Endothelial cell (in vitro differentiated cells): ENCODE measurements at places on chromosomes 13 and 19. TPM values are rescaled to one million over a fixed set of nuclear protein-coding genes. Genes with fewer than 3 reads are reported as not detected.

DNA sequence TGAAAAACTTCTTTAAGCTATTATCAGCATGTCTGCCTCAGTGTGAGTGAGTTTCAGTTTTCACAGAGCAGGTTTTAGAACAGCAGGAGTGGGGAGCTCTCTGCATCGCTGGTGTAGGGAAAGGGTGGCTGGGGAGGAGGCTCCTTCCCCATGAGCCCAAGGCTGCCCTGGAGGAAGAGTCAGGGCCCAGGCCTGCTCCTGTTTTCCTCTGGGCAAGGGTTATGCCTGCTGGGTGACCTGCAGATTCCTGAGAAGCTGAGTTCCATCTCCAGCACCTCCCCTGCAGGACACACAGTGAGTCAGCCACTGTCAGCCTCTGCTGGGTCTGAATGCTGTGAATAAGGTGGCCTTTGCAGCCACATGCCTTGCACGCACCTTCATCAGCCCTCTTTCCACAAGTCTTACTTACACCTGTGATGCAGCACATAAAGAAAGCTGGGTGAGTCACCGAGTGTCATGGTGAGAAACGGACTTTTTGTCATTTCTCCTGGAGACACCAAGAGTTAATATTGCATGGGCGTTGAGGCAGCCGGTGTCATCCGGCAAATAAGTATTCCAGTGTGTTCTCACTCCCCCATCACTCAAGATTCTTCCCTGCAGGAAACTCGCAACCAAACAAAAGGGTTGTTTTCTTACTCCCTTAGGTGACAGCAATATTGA, 186.4 kb upstream of the KL start:
- H3K36me3 ChIP-seq: no peaks in the 10 kb centered on the region
- no peak overlapping the region for H3K4me3 ChIP-seq
- no peak overlapping the region for H3K27ac ChIP-seq

DNA sequence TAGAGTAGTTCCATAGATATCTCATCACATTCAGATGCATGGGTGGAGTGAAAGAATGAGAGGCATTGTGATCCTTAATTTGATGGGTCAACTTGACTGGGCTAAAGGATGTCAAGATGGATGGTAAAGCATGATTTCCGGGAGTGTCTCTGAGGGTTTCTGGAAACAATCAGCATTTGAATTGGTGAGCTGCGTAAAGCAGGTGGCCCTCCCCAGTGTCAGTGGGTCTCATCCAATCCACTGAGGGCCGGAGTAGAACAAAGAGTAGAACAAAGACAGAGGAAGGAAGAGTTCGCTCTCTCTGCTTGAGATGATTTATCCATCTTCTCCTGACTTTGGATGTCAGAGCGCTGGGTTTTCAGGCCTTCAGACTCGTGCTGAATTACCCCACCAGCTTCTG, 43.1 kb downstream of the SERP2 start:
- H3K36me3 ChIP-seq: no peaks in the 10 kb centered on the region
- H3K27ac ChIP-seq: no peak overlapping the region
- H3K4me3 ChIP-seq: no peak overlapping the region
- DNase-seq: no peak

- no peak overlapping the region for H3K27ac ChIP-seq
- H3K4me3 ChIP-seq: peak overlapping the region; percentile 86
- H3K36me3 ChIP-seq: peaks cover 4% of the 10 kb centered on the region
Observed at GRCh38 chr19:1104311-1105007, 665 bp downstream of the GPX4 start.

DNA sequence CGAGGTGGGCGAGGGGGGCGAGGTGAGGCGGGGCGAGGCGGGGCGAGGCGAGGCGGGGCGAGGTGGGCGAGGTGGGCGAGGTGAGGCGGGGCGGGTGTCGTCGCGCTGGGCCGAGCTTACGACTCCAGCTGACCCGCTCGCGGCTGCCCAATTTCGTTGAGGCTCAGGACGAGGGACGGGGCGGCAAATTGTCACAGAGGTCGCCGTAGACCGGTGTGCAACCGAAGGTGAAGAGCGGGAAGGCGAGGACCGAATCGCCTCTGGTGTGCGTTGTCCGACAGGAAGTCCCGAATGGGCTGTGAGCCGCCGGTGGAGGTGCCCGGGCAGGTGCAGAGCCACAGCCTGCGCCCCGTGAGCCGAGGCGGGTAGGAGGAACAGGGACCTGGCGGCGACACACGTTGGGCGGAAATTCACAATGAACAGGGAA, at the start of gene LACC1:
LACC1 (plus strand) TSS at position 150 of the 427 bp plus-strand sequence. CDS start 1,082 bp downstream, outside the sequence.
- peaks cover 6% of the 10 kb centered on the region for H3K27me3 ChIP-seq
- peak; percentile 19 for DNase-seq
- H3K4me3 ChIP-seq: peak within 1 kb of the TSS; percentile 90

DNA sequence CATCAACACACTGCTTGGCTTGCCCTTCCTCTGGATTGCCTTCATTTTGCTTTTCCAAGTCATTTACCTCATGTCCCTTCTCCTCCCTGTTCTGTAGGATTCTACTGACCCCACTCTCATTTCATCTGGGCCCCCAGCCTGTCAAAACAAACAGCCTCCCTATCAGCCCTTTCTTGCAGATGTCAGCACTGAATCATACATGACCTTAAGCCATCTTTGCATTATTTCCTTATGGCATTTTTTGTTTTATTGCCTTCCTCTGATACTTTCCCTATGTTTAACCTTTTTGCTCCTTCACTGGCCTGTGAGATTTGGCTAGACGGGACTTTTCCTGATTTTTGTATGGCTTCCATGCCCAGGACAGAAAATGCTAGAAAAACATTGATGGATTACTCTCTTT, 8.7 kb downstream of the LRCH1 start:
- no peaks in the 10 kb centered on the region for H3K36me3 ChIP-seq
- no peak overlapping the region for H3K27ac ChIP-seq
- H3K4me3 ChIP-seq: no peak overlapping the region

GRCh38 chr13:31670831-31671617, 68.3 kb upstream of the RXFP2 start:
- H3K4me3 ChIP-seq: no peak overlapping the region
- no peaks in the 10 kb centered on the region for H3K4me1 ChIP-seq
- H3K27me3 ChIP-seq: no peaks in the 10 kb centered on the region
- H3K36me3 ChIP-seq: no peaks in the 10 kb centered on the region
- no peak overlapping the region for H3K27ac ChIP-seq
- DNase-seq: no peak

GRIK5 gene
- total RNA-seq: 18.4 TPM

- no peaks in the 10 kb centered on the region for H3K4me1 ChIP-seq
- no peak for DNase-seq
- peaks cover 9% of the 10 kb centered on the region for H3K27me3 ChIP-seq
- no peaks in the 10 kb centered on the region for H3K36me3 ChIP-seq
- H3K4me3 ChIP-seq: no peak overlapping the region
- no peak overlapping the region for H3K27ac ChIP-seq
Observed at GRCh38 chr19:30158067-30158892, 213.9 kb upstream of the ZNF536 start.

DZIP1 gene
- 39.7 TPM for total RNA-seq

DNA sequence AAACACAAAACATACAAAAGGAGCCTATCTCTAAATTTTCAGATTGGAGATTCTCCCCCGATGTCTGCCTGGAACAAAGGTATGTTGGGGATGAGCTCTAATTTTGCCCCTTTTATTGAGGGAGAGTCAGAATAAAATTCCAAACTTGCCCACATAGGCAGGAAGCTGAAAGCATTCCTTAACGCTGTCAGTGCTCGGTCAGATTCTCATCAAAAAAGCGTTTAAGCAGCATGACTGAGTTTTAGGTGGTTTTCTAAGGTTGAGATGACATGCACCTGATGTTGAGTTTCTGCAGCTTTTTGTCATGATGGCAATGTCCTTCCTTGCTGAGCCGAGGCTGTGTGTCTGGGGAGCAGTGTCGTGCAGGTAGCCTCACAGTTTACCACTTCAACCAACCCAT, 48.4 kb upstream of the MEDAG start:
- DNase-seq: no peak
- peaks cover 14% of the 10 kb centered on the region for H3K4me1 ChIP-seq
- H3K27ac ChIP-seq: no peak overlapping the region
- H3K27me3 ChIP-seq: peaks cover 6% of the 10 kb centered on the region
- no peaks in the 10 kb centered on the region for H3K36me3 ChIP-seq
- H3K4me3 ChIP-seq: no peak overlapping the region

DNA sequence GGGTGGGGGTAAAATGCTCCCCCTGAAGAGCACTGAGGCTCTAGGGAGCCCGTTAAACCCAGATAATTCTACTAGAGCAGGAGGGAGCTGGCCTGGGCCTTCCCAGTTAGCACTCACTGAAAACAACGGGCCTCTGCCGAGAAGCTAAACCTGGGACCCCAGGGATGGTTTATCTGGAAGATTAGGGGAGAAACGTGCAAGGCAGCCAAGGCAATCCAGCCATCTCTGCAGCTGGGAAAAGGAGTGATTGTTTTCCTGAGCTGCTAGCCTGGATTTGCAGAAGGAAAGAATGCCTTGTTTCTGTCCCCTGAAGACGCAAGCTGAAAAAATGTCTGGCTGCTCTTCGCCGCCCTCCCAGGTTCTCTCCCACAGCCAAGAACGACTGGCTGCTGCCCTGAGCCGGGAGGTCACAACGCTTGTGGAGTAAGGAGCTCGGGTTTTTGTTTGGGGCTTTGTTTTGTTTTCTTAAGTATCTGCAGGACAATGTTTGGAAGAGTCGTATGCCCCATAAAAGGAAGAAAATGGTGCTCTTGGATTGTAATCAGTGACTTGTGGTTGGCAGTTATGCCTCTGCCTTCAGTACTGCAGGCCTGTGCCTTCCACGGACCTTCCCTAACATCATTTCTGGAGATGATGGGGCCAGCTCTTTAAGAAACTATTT, 31.5 kb downstream of the COL4A2 start:
- H3K4me1 ChIP-seq: peaks cover 95% of the 10 kb centered on the region
- DNase-seq: no peak
- peak overlapping the region; percentile 97 for H3K27ac ChIP-seq
- H3K36me3 ChIP-seq: peaks cover 47% of the 10 kb centered on the region
- H3K27me3 ChIP-seq: peaks cover 18% of the 10 kb centered on the region

SMAD9 gene
- 0.26 TPM for total RNA-seq

- H3K27me3 ChIP-seq: peaks cover 5% of the 10 kb centered on the region
- no peaks in the 10 kb centered on the region for H3K36me3 ChIP-seq
- no peak overlapping the region for H3K27ac ChIP-seq
- H3K4me3 ChIP-seq: no peak overlapping the region
- peaks cover 7% of the 10 kb centered on the region for H3K4me1 ChIP-seq
Observed at GRCh38 chr19:3423183-3423829, 56.9 kb downstream of the NFIC start.

SYNE4 gene
- total RNA-seq: 4.5 TPM

CEACAM3 gene
- total RNA-seq: not detected

PSG5 gene
- total RNA-seq: not detected

- peaks cover 35% of the 10 kb centered on the region for H3K36me3 ChIP-seq
- no peak for DNase-seq
Observed at GRCh38 chr19:7969555-7969939, 26.1 kb upstream of the TIMM44 start.

GRCh38 chr13:48775804-48776203, 122.1 kb downstream of the CYSLTR2 start:
- H3K27ac ChIP-seq: no peak overlapping the region
- no peaks in the 10 kb centered on the region for H3K27me3 ChIP-seq
- no peaks in the 10 kb centered on the region for H3K4me1 ChIP-seq

CGB5 gene
- total RNA-seq: not detected

- H3K27me3 ChIP-seq: peaks cover 5% of the 10 kb centered on the region
- H3K4me1 ChIP-seq: no peaks in the 10 kb centered on the region
- H3K36me3 ChIP-seq: peaks cover 5% of the 10 kb centered on the region
- no peak overlapping the region for H3K4me3 ChIP-seq
- no peak overlapping the region for H3K27ac ChIP-seq
- DNase-seq: no peak
Observed at GRCh38 chr13:113448545-113448884, 4.8 kb downstream of the ADPRHL1 start.

DNA sequence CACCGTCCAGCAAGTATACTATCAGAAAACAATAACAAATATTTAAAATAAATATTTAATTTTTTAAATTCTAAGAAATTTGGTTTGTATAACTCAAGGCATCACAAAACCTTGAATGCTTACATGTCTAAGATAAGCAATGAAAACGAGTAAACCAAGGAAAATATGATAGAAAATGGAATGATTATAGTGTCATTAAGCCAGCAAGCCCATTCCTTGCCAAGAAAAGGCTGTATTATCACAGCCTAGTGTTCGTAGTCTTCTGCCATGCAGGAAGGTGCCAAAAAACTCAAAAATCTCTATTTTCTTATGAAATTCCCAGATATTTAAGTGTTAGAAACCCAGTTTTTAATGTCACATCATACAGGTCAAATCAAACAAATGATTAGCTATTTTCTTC, 136.4 kb downstream of the STOML3 start:
- H3K4me3 ChIP-seq: no peak overlapping the region
- H3K36me3 ChIP-seq: no peaks in the 10 kb centered on the region

ZIK1 gene
- total RNA-seq: 19.9 TPM

SMIM17 gene
- total RNA-seq: 0.54 TPM

- H3K27me3 ChIP-seq: peaks cover 4% of the 10 kb centered on the region
- no peak overlapping the region for H3K4me3 ChIP-seq
- peaks cover 7% of the 10 kb centered on the region for H3K4me1 ChIP-seq
- no peak for DNase-seq
Observed at GRCh38 chr19:2588081-2588777, 112.3 kb downstream of the GADD45B start.

IGFL2 gene
- total RNA-seq: not detected

DNA sequence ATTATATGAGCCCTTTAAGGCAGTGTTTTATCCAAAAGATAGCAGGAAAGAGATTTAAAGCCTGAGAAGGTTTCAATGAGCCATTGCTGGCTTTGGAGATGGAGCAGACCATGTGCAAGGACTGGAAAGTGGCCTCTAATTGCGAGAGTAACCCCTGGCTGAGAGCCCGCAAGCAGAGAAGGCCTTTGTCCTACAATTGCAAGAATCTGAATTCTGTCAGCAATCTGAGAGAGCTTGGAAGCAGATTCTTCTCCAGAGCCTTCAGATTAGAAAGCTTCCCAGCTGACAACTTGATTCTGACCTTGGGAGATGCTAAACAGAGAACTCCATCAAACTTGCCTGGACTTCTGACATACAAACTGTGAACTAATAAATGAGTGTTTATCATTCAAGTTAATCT, 528.7 kb upstream of the KLF12 start:
- no peak for DNase-seq
- no peaks in the 10 kb centered on the region for H3K4me1 ChIP-seq
- H3K27me3 ChIP-seq: peaks cover 4% of the 10 kb centered on the region
- no peak overlapping the region for H3K4me3 ChIP-seq
- no peak overlapping the region for H3K27ac ChIP-seq

DNA sequence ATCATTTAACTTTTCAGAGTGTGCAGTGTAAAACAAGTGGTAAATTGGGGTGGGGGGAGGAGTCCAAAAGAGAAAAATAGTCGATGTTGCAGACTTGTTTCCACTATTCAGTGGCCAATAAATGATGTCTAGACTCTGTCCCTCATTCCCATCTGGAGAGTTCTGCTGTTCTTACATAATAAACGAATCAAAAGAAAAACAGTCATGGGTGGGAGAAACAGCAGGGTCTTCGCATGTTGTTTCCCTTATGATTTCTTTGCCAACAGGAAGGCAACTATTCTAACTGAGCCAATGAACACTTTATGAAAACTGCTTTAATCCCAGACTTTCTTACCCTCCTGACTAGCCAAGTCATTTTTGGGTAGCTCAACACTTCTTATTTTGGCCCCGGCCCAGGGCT, 615.5 kb downstream of the FGF9 start:
- no peaks in the 10 kb centered on the region for H3K27me3 ChIP-seq
- DNase-seq: no peak
- no peak overlapping the region for H3K27ac ChIP-seq

COX7A1 gene
- 5.2 TPM for total RNA-seq
